ENCODE measurements at places on chromosomes 3 and 15.

DNA sequence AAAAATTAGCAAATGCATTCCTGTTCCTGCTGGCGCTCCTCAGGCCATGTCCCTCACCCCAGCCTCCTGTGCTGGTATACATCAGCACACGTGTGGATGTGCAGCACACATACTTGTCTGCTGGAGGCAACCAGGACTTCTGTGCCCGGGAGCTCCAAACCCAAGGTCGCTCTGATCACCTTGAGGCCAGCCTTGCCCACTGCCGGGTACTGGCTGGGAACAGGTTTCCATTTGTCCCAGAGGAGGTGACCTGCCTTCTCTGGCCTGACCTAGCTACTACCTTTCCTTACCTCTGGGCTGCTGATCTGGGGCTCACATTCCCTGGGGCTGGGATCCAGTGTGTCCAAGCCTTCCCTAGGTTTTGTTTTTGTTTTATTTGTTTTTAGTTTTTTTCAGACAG lies 12.1 kb downstream of the PRKCD start:
- no peak for DNase-seq

GRCh38 chr3:117019082-117019713 lies 309.6 kb downstream of the TUSC7 start:
- DNase-seq, result no peak

GRCh38 chr15:70226337-70226980 lies 128.7 kb upstream of the TLE3 start:
- DNase-seq, result no peak

- no peak for DNase-seq
These were observed 95.0 kb downstream of the ATG7 start for GRCh38 chr3:11367143-11367693.

DNA sequence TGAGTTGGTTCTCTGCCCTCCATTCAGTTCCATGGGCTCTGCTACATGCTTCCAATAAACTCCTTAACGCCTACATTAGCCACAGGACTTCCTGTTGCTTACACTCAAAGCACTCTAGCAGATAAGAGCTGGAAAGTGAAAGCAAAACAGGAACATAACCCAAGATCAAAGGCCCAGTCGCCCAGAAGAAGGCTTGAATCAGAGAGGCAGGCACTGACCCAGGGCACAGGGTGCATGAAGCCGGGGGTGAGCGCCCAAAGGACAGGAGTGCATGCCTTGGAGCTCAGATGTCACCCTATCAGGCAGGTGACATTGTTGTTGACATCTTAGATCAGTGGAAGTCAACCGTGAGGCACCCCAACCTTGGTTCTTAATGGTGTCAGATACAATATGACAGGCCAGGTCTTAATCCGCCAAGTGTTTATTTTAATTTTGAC lies 235.1 kb downstream of the UACA start:
- DNase-seq, result peak; percentile 35

DNA sequence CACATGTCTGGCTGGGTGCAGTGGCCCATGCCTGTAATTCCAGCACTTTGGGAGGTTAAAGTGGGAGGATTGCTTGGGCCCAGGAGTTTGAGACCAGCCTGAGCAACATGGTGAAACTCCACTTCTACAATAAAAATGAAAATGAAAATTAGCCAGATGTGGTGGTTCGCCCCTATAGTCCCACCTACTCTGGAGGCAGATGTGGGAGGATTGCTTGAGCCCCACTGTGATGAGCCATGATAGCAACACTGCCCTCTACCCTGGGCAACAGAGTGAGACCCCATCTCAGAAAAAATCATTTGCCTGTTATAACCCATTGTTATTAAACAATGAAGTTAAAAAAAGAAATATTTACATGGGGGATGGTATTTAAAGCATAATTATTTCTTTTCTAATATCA lies 240.1 kb upstream of the ZPLD1 start:
- DNase-seq, result no peak

DNA sequence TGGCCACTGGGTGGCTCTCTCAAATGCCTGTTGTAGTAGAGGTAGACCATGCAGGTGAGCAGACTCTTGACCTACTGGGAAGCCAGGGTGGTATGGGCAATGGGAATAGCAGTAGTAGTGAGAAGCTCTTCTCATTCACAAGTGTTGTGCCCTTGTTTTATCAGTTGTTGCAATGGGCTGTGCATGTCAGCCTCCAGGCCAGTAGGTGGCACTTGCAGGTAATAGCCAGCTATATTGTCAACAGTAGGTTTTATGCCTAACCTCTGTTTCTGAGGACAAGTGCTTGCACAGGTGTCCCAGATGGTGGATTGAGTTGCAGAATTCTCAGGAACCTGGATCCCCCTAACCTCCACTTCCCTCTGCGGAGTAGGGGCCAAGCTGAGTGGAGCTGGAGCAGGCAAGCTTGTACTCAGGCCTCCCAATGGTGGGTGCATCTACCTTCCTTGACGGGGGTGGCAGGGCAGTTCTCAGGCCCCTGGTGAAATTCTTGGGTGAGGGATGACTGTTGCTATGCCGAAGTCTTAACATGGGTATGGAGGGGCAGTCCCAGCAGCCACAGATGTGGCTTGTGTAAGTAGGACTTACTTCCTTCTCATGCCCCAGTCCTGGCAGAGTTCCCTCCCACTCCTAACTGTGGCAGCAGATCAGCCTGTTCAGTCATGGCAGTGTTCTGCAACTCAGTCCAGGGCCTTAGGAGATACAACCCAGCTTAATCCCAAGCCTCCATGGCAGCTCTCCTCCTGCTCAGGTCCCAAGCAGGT lies 104.3 kb downstream of the NEO1 start:
- DNase-seq, result no peak

DNA sequence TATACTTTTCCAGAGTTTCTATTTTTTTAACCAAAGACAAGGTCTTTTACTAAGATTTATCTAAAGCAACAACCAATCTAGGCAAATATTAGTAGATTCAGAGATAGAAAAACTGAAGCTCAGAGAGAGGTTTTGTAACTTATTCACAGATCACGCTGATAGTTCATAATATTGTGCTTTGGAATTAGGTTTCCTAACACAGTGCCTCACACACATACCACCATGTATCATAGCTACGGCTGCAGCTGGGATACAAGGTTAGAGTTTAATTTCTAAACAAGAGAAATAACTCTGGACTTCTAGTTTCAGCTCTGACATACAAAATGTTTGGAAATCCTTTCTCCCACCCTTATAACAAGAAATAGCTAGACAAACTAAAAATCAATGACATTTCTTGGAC lies 565.7 kb downstream of the PYDC2 start:
- no peak for DNase-seq

DNA sequence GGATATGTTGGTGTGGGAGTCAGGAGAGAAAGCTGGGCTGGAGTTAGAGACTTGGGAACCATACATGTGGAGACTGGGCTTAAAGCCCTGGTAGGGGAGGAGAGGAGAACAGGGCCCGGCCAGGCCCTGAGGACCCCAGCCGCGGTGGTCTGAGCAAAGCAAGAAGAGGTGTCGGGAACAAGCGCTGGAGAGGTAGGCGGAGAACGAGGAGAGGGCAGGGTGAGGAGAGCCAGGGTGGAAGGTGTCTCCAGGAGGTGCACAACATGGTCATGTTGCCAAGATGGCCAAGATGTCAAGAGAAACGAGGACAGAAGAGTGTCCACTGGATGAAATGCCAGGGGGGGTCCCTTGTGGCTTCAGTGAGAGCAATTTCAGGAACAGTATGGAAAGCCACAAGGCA lies 5.5 kb downstream of the CHAC1 start:
- DNase-seq, result no peak

DNA sequence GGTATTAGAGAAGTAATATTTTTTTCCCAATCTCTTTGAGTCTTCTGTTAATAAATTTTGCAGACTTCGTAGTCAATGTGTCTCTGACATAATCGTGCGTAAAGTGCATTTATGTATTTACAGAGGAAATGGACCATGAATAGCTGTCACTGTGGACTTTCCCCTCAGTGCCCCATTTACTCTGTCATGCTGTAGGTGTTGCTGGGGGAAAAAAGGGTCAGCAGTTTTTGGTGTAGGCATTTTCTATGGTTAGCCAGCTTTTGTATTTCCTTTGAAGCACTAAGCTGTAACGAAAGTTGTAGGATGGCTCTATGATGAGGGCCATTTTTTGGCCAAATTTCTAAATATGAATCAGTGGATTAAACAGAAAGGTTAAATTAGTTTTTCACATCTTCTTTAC lies 598.4 kb downstream of the FGF12 start:
- no peak for DNase-seq

GRCh38 chr15:39365873-39366272 lies 215.0 kb upstream of the THBS1 start:
- no peak for DNase-seq

GRCh38 chr15:85496551-85497171 lies 116.3 kb downstream of the AKAP13 start:
- DNase-seq, result no peak

GRCh38 chr15:37619358-37620042 lies 314.9 kb upstream of the TMCO5A start:
- DNase-seq, result no peak

DNA sequence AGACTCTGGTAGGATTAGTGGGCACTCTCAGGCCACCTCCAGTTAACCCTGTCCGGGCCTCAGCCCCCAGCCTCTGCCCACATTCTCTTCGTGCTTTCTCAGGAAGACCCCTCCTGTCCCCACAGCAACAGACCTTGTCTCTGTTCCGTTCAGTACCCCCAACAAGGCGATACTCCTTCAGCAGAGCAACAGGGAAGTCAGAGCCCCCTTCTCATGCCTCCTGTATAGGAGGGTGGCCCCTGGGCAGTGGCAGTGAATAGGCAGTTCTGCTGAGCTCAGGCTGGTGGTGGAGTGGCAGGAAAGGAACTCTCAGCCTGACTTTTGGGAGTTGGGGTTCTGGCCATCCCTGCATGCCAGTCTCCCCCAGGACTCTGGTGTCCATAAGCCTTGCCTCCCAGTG lies 513 bp downstream of the SEMA3B start:
- DNase-seq, result no peak

DNA sequence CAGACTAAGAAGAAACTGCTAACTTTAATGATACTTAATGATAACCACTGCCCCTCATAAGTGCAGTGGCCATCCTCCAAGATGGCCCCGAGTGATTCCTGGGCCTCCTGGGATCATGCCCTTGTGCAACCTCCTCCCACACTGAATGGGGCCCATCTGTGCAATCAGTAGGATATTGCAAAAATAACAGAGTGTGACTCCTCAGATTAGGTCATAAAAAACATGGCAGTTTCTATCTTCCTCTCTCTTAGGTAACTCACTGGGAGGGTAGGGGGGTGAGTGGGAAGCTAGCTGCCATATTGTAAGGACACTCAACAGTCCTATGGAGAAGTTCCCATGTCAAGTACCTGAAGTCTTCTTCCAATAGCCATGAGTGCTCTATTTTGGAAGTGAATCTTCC lies 173.0 kb downstream of the SHQ1 start:
- DNase-seq, result no peak

DNA sequence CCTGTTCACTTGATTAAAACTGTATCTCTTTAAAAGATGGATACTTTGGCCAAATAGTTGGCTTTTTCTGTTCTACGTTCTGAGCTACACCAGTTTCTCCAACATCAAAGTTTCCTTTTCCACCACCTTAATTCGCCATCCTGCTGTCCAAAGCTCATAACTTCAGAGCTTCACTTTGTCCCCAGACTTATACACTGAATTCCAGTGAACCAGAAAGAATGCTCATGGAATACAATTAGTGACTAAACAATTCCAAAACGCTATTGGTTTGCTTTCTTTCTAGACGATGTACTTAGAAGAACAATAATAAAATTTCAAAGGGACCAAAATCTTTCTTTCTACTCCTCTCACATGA lies 23.2 kb downstream of the GPR15 start:
- no peak for DNase-seq

- no peak for DNase-seq
These were observed 454.0 kb upstream of the ROBO2 start for GRCh38 chr3:76585794-76586392.

DNA sequence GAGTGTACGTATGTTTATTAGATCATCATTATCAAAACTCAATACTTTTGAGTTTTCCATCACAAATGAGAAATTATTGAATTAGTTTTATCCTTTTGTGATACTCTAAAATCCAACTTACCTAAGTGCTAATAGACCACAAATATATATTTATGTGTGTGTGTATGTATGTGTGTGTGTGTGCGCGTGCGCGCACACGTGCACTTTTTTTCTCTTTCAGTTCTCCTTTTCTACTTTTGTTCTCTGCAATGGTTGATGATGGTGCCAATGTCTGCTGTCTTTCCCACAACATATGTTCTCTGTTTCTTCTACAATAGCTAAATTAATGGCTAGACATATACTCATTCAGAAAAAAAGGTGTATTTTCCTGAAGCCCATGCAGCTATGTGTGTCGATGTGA lies 571.6 kb upstream of the ARPP21 start:
- no peak for DNase-seq

- DNase-seq, result no peak
These were observed 44.6 kb upstream of the SMAD6 start for GRCh38 chr15:66657185-66658020.

DNA sequence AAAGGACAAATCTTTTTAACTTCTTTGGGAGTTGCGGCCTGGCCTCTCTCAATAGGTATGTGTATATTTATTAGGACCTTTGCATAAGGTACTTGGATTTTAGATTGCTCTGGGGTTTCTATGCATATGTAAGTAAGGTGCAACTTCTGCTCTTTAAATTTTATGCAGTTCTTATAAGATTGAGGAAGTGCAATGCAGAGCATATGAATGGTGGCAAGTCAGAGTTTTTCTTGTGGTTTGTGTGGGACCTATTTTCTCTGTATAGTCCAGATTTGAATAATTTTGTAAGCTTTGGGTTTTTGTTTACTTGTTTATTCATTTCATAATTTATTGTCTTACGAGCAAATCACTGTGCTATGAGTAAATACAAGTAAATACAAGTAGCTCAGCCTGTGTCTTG lies 101.5 kb downstream of the ATG7 start:
- DNase-seq, result no peak

DNA sequence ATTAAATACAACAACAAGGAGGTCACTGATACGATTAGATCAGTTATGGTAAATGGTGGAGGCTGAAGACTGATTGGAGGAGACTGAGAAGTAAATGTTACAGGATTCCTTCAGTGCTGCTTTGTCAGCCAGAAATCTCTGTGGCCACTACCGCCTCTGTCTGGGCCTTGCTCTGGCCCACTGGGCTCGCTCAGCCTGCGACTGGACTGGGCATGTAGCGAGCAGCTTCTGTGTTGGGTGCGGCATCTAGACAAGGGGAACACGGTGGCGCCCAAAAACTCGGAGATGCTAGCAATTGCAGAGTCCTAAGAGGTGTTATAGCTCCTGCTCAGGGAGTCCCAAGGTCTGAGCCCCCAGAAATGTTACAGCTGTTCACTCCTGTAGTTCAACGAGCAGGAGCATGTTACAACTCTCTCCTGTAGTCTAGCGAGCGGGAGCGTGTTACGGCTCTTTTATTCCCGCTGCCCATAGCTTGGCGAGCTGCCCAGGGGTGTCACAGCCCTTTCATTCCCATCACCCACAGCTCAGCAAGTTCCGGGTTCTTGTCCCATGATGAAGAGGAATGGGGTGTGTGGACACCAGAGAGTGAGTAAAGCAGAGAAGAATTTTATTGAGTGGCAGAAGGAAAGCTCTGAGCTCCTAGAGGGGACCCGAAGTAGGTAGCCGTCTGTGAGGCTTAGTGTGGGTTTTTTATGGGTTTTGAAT lies 24.7 kb downstream of the SLC15A2 start:
- DNase-seq, result no peak

GRCh38 chr15:93779341-93779740 lies 452.0 kb upstream of the MCTP2 start:
- no peak for DNase-seq
